NCI-H1694 (cell line): ENCODE measurements at places on chromosomes 1 and 21.
A peak's percentile ranks its signal among the peaks of the same experiment; 100 is the strongest.

- DNase-seq = no peak
Measured at GRCh38 chr1:171427852-171428471, 57.4 kb upstream of the PRRC2C start.

DNA sequence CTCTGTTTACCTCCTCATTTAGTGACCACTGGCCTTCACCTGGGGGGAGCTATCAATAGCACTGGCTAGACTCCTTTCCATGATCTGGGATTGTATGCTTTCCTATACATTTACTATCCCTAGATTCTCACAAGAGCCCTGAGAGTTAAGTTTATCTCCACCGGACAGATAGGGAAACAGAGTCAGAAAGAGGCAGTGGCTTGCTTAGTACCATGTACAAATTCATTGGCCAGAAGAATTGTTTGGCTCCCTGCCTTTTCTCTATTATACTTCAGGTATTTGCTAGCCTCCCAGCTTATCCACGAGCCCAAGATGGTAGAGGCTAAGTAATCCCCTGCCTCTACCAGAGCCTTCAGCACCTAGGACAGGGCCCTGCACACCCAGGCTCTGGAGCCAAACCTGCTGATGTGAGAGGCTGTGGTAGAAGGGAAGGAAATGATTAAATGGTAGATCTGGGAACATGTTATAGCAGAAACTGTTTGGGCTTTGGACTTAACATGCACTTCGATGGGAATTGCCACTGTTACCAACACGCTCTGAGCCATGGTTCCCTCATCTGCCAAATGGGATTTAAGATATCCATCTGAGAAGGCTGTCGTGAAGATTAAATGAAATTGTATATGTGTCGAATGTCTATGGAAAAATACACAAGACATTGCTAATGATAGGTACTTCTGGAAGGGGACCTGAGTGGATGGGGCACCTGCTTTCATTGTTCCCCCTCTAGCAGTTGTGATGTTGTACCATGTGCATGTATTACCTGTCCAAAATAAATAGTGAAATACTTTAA is 3.1 kb upstream of the BLACAT1 start:
- DNase-seq = no peak

GRCh38 chr1:179094818-179095217 is 12.9 kb downstream of the TOR3A start:
- no peak for DNase-seq

DNA sequence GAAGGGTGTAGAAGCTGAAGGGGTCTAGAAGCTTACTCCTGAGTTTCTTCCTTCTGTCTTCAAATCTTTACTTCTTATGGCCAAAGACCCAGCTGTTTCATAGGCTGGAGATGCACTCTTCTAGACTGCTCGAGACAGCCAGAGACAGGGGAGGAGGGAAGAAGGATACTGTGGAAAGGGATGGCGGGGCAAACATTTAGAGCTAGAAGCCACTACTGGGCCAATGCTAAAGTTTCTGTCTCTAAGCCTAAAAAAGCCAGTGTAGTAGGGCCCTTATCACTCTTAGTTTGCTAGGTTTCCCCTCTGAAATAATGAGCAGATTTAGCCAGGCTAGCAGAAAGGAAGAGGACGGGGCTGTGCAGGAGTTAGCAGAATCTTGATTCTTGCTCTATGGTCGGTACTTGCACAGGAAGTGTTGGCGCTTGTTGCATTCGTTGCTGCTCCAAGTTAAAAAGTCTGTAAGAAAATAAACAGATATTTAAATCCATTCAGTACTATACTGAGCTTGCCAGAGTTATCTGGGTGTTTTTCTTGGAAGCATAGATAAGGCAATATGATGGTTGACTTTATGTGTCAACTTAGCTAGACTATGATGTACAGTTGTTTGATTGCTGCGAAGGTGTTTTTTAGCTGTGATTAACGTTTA is 16.9 kb downstream of the REG4 start:
- DNase-seq = no peak

DNA sequence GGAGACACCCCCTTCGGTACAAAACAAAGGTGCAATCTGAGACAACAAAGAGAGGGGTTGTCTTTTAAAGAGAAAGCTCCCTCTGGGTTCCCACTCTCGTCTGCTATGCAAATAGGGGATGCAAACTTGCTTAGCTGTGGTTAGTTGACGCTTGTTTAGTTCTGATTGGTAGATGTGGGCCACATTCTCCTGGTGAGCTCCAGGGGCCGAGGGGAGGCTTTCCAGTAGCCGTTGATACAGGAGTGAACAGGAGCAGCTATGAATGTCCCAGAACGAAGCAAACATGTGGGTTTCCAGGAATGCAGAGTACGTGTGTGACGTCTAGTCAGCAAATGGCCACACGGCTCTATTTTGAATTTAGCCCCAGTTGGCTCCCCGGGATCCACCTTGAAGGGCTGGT is 14.7 kb downstream of the TFF2 start:
- DNase-seq = no peak

DNA sequence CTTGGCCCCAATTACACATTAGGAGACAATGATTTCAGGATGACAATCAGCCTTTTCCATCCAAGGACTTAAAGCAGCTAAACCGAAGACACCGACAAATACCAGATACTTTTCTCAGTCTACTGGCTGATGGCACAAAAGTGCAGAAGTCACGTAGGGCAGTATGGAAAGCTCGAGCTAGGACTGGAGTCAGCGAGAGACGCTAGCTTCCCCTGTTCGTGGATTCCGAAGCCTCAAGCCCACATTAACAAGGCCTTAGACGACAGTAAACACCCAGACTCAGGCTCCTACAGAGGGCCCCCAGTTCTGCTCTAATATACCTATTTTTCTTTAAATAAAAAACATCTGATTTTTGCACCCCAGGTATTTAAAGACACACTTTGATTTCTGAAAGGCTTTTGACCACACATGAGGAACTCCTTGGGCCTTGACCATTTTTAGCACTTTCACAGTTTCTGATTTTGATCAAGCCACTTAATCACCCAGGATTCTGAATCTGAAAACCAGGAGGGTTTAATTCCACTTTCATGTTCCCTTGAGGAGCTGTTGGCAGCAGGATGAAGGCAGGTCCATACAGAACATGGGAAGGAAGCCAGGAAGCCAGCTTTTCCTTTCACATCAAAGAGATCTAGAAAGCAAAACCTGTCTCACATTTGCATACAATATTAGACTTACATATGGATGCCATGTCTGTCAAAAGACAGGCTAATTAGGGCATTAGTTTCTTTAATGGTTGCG is 204.1 kb downstream of the GABPA start:
- peak; percentile 59 for DNase-seq

DNA sequence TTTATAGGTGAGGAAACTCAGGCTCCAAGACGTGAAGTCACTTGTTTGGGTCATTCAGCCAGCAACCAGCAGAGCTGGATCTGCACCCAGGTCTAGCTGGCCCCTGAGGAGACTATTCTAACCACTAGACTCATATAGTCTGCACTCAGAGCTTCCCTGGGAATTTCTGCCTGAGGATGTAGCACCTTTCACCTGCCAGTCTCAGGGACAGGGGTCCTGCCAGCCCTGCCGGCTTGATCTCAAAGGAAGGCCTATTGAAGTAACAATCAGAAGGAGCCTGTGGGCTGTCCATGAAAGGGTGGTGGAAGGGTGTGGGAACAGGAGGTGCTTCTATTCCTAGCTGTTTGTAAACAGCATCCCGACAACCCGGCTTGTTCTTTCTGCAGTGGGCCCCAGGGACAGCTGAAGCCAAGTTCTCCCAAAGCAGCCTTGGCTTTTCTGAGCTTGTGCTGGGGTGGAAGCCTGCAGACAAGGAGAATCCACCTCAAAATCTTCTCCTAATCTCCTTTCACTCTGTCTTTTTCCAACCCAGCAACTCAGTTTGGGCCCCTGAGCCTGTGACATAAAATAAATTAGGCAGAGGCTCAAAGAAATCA is 7.8 kb downstream of the LMOD1 start:
- DNase-seq = no peak

DNA sequence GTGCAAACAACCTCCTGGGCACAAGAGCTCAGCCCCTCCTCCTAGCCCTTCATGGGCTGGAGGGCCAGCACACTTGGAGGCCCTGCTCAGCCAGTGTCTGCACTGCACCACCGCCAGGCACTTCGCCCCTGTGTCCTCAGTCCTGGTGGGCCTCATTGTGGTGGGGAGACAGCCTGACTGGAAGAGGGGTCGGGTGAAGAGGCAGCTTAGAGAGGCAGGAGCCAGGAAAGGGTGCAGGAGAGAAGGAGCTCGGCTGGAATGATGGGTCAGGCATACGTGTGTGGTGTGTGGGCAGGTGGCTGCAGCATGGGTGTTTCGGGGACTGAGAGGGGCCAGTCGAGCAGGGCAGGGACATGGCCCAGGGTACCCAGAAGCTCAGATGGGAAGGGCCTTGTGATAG is 4.1 kb downstream of the WNT3A start:
- no peak for DNase-seq

DNA sequence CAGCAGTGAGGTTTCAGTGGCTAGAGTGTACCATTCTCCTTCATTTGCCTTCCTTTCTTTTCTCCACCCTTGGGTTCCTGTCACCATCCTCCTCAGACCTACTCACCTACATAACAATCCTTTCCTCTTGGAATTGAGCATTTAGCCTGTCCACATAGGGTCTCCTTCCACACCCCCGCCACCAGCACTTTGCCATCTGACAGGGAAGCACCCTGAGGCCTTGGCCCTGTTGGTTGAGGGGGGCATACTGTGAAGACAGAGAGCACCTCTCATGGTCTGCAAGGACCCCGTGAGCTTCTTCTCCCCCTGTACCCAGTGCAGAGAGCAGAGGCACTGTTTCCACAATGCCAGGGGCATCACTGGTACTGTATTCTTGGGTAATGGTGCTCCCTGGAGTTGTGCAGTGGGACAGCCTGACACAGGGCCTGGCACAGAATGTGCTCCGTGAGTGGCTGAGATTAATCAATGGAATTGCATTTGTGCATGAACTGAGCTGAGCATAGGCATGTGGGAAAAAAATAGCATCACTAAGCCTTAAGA is 14.9 kb upstream of the SLC5A9 start:
- no peak for DNase-seq

GRCh38 chr1:227774051-227774731 is 39.0 kb downstream of the SNAP47 start:
- DNase-seq = no peak

DNA sequence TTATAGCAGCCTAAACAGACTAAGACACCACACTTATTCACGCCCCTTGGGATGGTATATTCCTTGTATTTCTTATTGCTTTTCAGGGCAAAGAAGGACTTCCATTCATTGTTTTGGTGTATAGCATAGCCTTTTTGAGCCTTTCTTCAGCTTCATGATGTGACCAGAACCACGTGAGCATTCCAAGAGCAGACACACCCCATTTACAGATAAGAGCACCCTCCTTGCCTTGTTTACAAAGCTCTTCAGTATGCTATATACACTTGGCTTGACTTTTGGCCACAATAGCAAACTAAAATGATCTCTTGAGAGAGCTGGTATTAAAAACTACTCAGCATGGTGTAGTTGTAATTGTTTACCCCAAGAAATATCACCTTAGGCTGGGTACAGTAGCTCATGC is 78.7 kb downstream of the PIK3R3 start:
- DNase-seq = no peak

GRCh38 chr1:68624233-68624632 is 127.4 kb upstream of the DEPDC1 start:
- DNase-seq = no peak

DNA sequence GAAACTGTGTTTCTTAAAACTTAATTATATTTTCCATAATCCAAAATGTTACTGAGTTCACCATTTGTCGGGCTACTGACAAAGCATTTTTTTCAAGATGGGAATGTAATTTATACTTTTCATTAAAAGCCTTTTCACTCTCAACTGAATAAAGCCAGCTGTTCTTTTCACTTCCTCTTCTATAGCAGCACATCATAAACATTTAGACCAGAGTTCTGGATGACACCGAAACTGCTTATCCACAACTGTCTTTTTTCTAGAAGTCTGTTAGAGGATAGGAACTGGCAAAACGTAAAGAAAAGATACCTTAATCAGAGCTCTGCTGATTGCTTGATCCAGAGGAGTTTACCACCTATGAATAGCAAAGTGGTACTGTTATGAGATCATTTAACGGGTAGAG is 594.7 kb downstream of the ADGRL2 start:
- no peak for DNase-seq

- peak; percentile 13 for DNase-seq
Measured at GRCh38 chr1:229058729-229059128, 212.2 kb upstream of the RAB4A start.

- DNase-seq = no peak
Measured at GRCh38 chr1:2132222-2133038, 62.1 kb downstream of the FAAP20 start.

GRCh38 chr1:202843081-202843480 is 32.3 kb downstream of the PCAT6 start:
- no peak for DNase-seq

DNA sequence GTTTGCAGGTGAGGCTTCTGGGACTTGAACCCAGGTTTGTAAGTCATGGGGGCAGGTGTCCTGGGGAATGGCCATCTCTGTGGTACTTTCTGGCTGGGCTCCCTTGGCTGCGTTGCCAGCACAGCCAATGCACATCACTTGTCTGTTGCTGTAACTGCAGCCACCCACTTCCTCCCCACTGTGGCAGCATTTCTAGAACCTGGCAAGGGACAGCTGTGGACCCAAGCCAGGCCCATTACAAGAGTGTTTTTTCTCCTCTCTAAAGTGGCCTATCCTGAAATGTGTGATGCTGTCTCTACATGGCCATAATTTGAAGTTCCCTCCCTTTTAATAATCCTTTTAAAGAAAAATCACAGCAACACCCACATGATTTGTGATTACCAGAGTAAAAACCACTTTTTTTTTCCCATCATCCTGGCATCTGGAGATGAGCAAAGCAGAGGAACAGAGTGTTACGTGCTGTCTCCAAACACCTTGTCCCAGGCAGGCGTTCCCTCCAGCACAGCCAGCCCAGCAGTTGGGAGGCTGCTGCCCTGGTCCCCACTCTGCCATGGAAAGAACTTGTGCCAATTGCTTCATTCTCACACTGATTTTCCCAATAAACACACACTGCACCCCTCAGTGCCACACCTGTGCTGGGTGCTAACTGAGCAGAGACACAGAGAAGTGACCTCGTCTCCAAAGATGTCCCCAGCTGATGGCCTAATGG is 360.6 kb upstream of the USP24 start:
- DNase-seq = no peak

DNA sequence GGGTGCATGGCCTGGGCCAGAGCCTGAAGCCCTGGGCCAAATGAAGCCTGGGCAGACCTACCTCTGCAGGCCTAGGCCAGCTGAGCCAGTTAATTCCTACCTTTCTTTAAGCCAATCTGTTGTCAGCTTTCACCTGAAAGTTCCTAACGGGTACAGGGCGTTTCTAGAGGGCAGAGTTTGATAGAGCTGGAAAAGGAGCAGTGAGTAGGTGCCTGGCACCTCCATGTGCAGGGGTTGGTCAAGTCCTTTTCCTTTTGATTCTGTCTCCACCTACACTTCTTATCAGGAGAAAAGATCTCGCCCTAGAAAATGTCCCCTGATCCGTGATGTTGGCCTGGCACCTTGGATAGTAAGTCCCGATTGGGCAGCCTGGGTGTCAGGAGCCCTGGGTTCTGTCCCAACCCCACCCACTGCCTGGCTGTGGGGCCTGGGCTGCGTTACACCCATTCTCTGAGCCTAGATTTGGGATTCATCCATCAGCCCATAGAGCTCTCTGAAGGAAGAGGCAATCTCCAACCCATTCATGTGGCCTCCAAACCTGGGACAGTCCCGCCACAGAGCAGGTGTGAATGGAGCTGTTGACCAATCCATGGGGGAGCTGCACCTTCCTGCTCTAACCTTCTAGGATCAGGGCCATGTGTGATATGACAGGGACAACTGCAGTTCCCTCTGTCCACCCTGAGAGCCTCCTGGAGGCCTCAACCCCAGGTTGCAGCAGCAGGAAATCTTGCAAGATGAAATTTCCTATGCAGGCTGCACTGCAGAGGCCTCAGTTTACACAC is 304.3 kb downstream of the MATN1 start:
- DNase-seq = no peak
